ENCODE measurements at places on chromosomes 2 and 18.

GRCh38 chr2:196719110-196719872 lies 79.8 kb downstream of the CCDC150 start:
- DNase-seq, result no peak

- DNase-seq, result no peak
These were observed 360.1 kb upstream of the CHAC2 start for GRCh38 chr2:53407363-53408080.

GRCh38 chr2:240615396-240615795 lies 9.9 kb upstream of the GPR35 start:
- no peak for DNase-seq

DNA sequence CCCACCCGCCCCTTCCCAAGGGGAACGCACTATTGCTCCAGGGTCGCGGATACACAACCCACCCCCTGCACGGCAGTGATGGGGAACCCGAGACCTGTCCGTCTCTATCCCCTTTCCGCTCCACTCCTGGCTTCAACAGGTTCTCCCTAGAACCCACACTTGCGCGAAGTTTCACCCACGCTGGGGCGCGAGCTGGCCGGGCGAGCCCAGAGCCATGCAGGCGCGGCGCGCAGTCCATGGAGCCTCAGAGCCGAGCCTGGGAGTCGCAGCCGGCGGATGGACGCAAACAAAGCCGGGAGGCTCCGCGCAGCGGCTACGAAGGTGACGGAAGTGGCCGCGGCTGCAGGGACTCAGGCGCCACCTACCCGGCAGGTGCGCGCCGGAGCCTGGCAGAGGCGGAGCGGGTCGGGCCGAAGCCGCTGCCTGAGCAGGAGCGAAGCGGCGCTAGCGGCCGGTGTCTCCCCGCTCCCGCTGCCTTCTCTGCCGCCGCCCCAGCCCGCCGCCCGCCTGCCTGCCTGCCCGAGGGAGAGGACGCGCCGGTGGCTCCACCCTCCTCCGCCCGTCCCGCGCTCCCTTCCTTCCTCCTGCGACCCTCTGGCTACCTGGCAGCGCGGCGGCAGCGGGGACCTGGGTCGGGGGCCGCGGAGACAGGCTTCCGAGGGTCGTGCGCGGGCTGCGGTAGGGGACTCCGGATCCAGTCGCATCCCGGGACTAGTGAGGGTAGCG lies 14.0 kb downstream of the ALPG start:
- DNase-seq, result peak; percentile 75

GRCh38 chr2:188865681-188866080 lies 108.5 kb upstream of the COL3A1 start:
- no peak for DNase-seq

- DNase-seq, result peak; percentile 46
These were observed 143.3 kb downstream of the HDAC4 start for GRCh38 chr2:239257511-239257937.

DNA sequence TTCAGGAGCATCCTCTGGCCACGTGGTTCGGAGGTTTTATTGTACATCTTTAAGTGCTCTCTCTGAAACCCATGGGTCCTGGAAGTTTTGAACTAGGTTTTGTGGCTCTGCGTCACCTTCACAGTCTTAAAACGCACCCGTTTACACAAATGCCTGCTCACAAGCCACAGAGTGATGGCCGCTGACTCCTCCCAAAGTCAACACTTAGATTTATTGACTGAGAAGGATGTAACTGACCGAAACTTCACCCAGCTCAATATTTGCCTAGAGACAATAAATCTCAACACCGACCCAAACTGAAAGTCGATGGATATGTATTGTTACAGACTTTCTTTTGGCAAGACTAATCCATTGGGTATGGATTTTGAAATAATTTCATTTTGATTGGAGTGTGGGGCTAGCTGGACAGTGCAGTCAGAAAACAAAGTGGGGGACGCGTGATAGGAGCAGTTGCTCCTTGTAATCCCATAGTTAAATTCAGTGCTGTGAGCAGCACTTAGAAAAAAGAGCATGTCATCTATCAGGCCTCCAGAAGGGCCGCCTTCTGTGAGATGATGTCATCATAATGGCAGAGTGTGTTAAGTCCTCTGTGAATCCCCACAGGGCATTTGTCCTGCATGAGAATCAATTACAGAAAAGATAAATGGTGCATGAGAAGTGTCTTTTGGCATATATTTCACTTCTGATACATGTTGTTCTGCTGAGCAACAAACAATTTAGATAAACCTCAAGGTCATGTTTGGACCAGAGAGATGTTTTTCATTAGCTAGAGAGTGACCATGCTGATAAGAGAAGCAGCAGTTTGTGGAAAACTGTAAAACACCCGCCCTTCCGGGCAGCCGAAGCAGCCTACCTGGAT lies 183.7 kb downstream of the INO80D start:
- peak; percentile 96 for DNase-seq

DNA sequence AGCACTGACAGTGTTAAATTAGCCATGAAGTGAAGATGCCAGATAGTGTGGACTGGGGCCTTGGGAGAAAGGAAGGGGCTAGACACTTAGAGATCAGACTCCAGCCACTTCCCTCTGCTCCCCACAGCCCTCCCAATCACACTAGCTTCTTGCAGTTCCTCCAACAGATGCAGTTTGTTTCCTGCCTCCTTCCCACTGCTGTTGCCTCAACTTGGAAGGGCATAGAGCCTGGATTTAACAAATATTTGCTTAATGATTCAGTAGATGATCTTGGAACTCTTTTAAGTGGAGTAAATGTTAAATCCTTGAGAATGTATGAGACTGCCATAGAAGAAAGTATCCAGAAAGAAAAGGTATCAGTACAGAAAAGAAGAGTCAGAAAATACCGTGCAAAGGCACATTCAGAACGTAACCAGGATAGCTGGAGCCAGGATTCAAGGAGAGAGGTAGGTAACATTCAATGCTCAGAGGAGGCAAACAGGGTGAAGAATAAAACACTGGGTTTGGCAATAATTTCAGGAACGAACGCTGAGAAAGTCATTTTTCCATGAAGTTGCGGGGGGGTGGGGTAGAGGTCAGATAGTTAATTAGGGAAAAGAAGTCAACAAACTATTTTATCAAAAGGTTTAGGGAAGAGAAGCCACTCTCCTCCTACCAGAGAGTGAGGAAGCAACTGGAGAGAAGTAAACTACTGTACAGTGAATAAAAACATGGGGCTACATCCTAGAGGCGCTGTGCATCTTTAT lies 1.3 kb upstream of the BZW1 start:
- DNase-seq, result no peak
